ENCODE measurements at places on chromosomes 12 and 14. TPM values are rescaled to one million over a fixed set of nuclear protein-coding genes. Genes with fewer than 3 reads are reported as not detected.

IAPP gene
- not detected for total RNA-seq

OTOGL gene
- 4.5 TPM for total RNA-seq

SLC10A1 gene
- total RNA-seq: not detected

PPP4R4 gene
- 0.37 TPM for total RNA-seq

DACT1 gene
- 83.9 TPM for total RNA-seq

PMCH gene
- total RNA-seq: not detected

TGFB3 gene
- total RNA-seq: 90.7 TPM

TTC9 gene
- total RNA-seq: 1.7 TPM

POTEM gene
- not detected for total RNA-seq

HSPA2 gene
- 50.8 TPM for total RNA-seq

TCL1B gene
- not detected for total RNA-seq

NUP37 gene
- 34.9 TPM for total RNA-seq

STYX gene
- total RNA-seq: 32.3 TPM

MUCL1 gene
- not detected for total RNA-seq

TGM1 gene
- 1.2 TPM for total RNA-seq

KSR2 gene
- 0.32 TPM for total RNA-seq

PROX2 gene
- not detected for total RNA-seq

VRTN gene
- not detected for total RNA-seq

FAIM2 gene
- 7.4 TPM for total RNA-seq

PPP1R13B gene
- total RNA-seq: 15.8 TPM

Measured in urinary bladder (tissue), 4 donors.